ENCODE measurements at places on chromosomes 7 and 10. TPM values are rescaled to one million over a fixed set of nuclear protein-coding genes. Genes with fewer than 3 reads are reported as not detected.

TAS2R3 gene
- total RNA-seq = 1.0 TPM

AGR3 gene
- total RNA-seq = not detected

ETV1 gene
- 0.18 TPM for total RNA-seq

CDK6 gene
- 130 TPM for total RNA-seq

NPVF gene
- total RNA-seq = not detected

ADAP1 gene
- 40.9 TPM for total RNA-seq

MALRD1 gene
- total RNA-seq = 0.41 TPM

TYW1B gene
- total RNA-seq = 1.6 TPM

LRRTM3 gene
- total RNA-seq = not detected

DNA sequence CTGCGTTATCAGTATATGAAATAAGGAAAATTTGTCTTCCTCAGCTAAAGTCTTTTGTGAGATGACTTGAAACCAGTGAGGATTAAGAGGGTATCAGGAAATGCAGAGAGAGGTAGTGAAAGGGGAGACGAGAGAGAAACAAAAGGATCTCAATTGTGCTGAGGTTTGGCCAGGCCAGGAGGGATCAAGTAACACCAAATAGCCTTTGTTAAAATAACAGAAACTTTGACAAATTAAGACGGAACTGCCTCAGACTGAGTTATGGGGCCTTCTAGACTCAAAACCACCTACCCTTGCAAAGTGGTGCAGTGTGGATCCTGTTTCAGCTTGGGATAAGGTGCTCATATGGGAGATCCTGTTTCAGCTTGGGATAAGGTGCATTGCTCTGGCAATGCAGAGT is 263.1 kb downstream of the CREB5 start:
- H3K4me1 ChIP-seq = no peaks in the 10 kb centered on the region
- H3K36me3 ChIP-seq = no peaks in the 10 kb centered on the region
- no peak overlapping the region for H3K4me3 ChIP-seq
- H3K27me3 ChIP-seq = no peaks in the 10 kb centered on the region

- H3K27ac ChIP-seq = no peak overlapping the region
- H3K36me3 ChIP-seq = peaks cover 21% of the 10 kb centered on the region
- H3K4me3 ChIP-seq = no peak overlapping the region
- peaks cover 37% of the 10 kb centered on the region for H3K4me1 ChIP-seq
- H3K27me3 ChIP-seq = no peaks in the 10 kb centered on the region
Observed at GRCh38 chr7:111527545-111527944, 34.7 kb downstream of the IMMP2L start.

- H3K27me3 ChIP-seq = no peaks in the 10 kb centered on the region
- peaks cover 46% of the 10 kb centered on the region for H3K36me3 ChIP-seq
- no peak overlapping the region for H3K27ac ChIP-seq
- H3K4me3 ChIP-seq = no peak overlapping the region
- no peak for DNase-seq
Observed at GRCh38 chr7:6151994-6152735, 120.3 kb downstream of the CYTH3 start.

DNA sequence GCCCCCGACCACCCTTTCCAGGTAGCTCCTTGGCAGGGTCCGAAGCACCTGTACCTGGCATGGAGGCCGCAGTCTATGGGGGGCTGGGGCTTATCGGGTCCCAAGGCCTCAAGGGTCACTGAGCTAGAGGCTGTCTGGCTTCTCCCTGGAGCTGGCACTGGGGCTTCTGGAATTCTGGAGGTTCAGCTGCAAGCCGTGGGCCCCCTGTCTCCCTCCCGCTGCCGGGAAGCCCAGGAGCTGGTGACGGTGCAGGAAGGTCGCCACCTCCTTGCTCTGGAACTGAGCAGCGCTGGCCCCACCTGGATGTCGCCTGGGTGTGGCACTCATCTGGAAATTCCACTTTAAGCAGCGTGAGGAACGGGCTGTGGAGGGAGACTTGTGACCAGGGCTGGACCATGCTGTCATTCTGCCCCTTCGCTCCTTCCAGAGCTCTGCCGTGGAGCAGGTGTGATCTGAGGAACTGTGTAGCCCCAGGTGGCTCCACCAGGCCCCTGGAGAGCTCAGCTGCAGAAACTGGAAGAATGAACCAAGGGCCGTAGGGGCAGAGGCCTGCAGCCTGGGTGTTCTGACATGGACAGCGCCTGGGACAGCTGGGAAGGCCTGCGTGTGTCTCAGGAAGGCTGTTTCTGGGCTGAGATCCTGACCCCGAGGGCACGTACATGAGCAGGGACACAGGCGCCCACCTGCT is 129.7 kb upstream of the PPP2R2D start:
- no peaks in the 10 kb centered on the region for H3K4me1 ChIP-seq
- H3K27ac ChIP-seq = no peak overlapping the region
- H3K27me3 ChIP-seq = no peaks in the 10 kb centered on the region

DNA sequence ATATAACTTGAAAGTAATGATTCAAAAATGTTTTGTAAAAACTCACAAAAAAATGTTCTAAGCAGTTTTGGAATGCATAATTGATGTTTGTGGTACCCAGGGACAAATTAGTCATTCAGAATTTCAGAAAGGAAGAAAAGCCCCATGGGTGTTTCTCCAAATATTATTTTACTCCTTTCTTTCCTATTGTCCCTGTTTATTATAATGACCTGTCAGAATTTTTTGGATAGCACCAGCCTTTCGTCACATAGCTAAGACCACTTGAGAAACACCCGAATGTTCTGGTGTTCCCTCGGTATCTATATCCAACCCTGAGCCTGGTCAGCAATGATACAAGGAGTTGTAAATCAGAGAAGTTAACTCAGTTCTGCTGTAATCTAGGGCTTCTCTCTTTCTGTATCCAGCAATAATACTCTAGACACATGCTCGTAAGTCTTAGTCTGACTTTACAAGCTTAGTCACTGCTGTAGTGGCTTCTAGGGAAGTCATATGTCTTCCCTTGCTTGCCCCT is 64.8 kb upstream of the MEOX2 start:
- H3K27ac ChIP-seq = no peak overlapping the region
- H3K36me3 ChIP-seq = no peaks in the 10 kb centered on the region
- no peak overlapping the region for H3K4me3 ChIP-seq
- no peak for DNase-seq
- no peaks in the 10 kb centered on the region for H3K4me1 ChIP-seq

DNA sequence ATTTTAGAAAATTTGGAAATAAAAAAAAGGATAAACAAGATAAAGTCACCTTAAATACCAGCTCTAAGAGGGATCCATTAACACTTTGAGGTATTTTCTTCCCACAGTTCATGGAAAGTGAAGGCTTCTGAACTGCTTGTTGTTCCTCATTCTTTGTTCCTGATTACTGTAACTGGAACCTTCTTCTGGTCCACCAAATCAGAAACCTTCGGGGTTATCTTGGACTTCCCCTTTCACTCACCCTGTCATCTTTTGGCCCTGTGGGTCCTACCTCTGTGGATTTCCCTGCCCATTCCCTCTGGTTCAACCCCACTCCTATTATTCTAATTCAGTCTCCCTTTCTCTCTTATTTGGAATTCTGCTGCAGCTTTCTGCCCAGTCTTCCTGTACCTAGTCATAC is 116.5 kb upstream of the PRPS1L1 start:
- no peak overlapping the region for H3K4me3 ChIP-seq
- no peaks in the 10 kb centered on the region for H3K4me1 ChIP-seq
- no peaks in the 10 kb centered on the region for H3K36me3 ChIP-seq
- DNase-seq = no peak
- peaks cover 7% of the 10 kb centered on the region for H3K27me3 ChIP-seq

GRCh38 chr10:809671-810350 is 120.3 kb upstream of the DIP2C start:
- H3K36me3 ChIP-seq = peaks cover 40% of the 10 kb centered on the region
- no peak overlapping the region for H3K4me3 ChIP-seq
- H3K27me3 ChIP-seq = no peaks in the 10 kb centered on the region
- DNase-seq = no peak

- H3K4me1 ChIP-seq = peaks cover 19% of the 10 kb centered on the region
- H3K27me3 ChIP-seq = no peaks in the 10 kb centered on the region
- no peak for DNase-seq
- H3K27ac ChIP-seq = peak overlapping the region; percentile 66
- H3K4me3 ChIP-seq = no peak overlapping the region
- peaks cover 35% of the 10 kb centered on the region for H3K36me3 ChIP-seq
Observed at GRCh38 chr10:119138346-119139306, 26.9 kb downstream of the SFXN4 start.

GRCh38 chr10:13397052-13397451 is 49.0 kb upstream of the SEPHS1 start:
- DNase-seq = no peak
- H3K36me3 ChIP-seq = no peaks in the 10 kb centered on the region
- peaks cover 16% of the 10 kb centered on the region for H3K27me3 ChIP-seq
- no peak overlapping the region for H3K27ac ChIP-seq
- H3K4me3 ChIP-seq = no peak overlapping the region

- no peak overlapping the region for H3K27ac ChIP-seq
- no peaks in the 10 kb centered on the region for H3K36me3 ChIP-seq
- peaks cover 31% of the 10 kb centered on the region for H3K4me1 ChIP-seq
- peaks cover 1% of the 10 kb centered on the region for H3K27me3 ChIP-seq
Observed at GRCh38 chr7:38169847-38170246, 8.2 kb upstream of the STARD3NL start.

GRCh38 chr7:120272261-120272660 is 714 bp upstream of the KCND2 start:
- peaks cover 4% of the 10 kb centered on the region for H3K4me1 ChIP-seq
- DNase-seq = peak; percentile 24
- H3K36me3 ChIP-seq = no peaks in the 10 kb centered on the region
- no peak overlapping the region for H3K4me3 ChIP-seq
- H3K27ac ChIP-seq = no peak overlapping the region

DNA sequence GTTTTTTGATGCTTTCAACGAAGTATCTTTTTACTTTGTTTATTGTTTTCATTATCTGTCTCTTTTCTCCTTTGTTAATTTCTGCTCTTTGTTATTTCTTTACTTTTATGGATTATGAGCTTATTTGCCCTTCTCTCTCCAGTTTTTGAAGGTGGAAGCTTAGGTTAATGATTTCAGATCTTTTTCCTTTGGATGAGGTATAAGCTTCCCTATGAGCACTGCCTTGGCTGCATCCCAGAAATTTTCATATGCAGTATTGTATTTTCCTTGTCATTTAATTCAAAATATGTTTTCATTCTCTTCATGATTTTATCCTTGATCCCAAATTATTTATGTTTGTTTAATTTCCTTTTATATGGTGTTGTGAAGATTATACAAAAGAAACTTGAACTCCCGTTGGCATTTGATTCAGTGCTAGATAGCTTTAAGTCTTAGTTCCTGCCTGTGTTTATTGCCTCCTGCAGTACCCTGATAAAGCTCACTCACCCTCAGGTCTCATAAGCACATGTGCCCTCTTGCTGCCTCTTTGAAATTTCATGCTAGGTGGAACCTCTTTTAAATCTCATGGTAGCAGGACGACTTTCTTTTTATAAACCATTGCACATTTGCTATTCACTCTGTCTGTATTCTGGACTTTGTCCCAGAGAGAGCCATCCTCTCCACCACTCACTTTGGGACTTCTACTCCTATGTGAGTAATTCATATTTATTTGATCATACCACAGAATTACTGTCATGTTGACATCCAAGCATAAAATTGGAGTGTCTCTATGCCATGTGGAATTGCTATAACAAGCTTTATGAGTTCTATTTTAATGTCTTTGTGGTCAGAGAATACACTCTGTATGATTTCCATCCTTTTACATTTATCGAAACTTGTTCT is 23.0 kb upstream of the CEP41 start:
- no peaks in the 10 kb centered on the region for H3K27me3 ChIP-seq
- no peak overlapping the region for H3K4me3 ChIP-seq
- H3K27ac ChIP-seq = no peak overlapping the region
- H3K36me3 ChIP-seq = peaks cover 7% of the 10 kb centered on the region
- peaks cover 7% of the 10 kb centered on the region for H3K4me1 ChIP-seq

DNA sequence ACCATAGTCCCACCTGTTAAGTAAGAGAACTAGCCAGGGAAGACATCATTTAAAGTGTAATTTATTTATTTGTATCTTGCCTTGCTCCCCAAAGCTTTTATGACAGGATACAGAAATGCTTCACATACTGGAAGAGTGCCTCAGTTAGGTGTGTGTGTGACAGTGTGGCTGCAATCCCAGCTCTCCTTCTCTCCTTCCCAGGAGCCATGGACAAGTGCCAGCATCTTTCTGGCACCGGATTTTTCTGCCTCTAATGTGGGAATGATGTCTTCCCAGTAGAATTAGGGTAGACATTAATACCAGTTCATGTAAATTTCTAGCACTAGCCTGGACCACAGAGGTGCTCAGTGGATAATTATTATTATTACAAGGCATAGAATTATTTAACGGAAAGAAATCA is 30.3 kb upstream of the ATXN7L1 start:
- H3K4me1 ChIP-seq = peaks cover 8% of the 10 kb centered on the region
- no peak for DNase-seq
- H3K27ac ChIP-seq = no peak overlapping the region
- H3K27me3 ChIP-seq = no peaks in the 10 kb centered on the region
- peaks cover 8% of the 10 kb centered on the region for H3K36me3 ChIP-seq

GRCh38 chr10:132774902-132775863 is 10.8 kb downstream of the NKX6-2 start:
- H3K27ac ChIP-seq = no peak overlapping the region
- no peaks in the 10 kb centered on the region for H3K27me3 ChIP-seq
- peaks cover 7% of the 10 kb centered on the region for H3K36me3 ChIP-seq
- no peak overlapping the region for H3K4me3 ChIP-seq
- H3K4me1 ChIP-seq = no peaks in the 10 kb centered on the region

- H3K36me3 ChIP-seq = no peaks in the 10 kb centered on the region
- H3K27me3 ChIP-seq = no peaks in the 10 kb centered on the region
- no peak overlapping the region for H3K4me3 ChIP-seq
- peaks cover 27% of the 10 kb centered on the region for H3K4me1 ChIP-seq
Observed at GRCh38 chr10:3741688-3742461, 43.1 kb downstream of the KLF6 start.

DNA sequence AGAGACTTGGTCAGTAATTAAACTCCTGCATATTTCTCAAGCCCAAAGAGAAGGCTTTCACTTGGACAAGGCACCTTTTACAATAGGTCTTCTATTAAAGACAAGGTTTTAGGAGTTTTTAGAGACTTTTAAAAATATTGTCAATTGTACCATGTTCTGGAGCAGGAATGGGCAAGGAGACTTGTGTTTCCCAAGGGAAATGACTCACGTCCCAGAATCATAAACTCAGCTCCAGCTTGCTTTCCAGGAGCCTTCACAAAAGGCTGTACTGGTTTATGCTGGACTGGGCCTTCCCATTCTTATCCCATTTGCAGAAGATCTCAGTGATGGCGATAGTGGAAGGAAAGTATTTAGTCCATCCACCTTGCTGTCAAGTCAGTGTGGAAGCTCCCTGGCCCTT is 7.8 kb upstream of the GLI3 start:
- H3K27me3 ChIP-seq = peaks cover 19% of the 10 kb centered on the region
- no peaks in the 10 kb centered on the region for H3K36me3 ChIP-seq
- no peak overlapping the region for H3K4me3 ChIP-seq
- no peak for DNase-seq

- no peak for DNase-seq
- H3K27ac ChIP-seq = no peak overlapping the region
- H3K4me3 ChIP-seq = no peak overlapping the region
- peaks cover 10% of the 10 kb centered on the region for H3K27me3 ChIP-seq
- no peaks in the 10 kb centered on the region for H3K36me3 ChIP-seq
Observed at GRCh38 chr7:55306331-55306730, 58.8 kb upstream of the LANCL2 start.

- no peaks in the 10 kb centered on the region for H3K27me3 ChIP-seq
- no peaks in the 10 kb centered on the region for H3K36me3 ChIP-seq
- H3K27ac ChIP-seq = no peak overlapping the region
Observed at GRCh38 chr10:47041396-47042198, 130.4 kb downstream of the PTPN20 start.
